Left lung (tissue), 14 donors: ENCODE measurements at places on chromosomes 2 and 18. TPM values are rescaled to one million over a fixed set of nuclear protein-coding genes. Genes with fewer than 3 reads are reported as not detected.

DNA sequence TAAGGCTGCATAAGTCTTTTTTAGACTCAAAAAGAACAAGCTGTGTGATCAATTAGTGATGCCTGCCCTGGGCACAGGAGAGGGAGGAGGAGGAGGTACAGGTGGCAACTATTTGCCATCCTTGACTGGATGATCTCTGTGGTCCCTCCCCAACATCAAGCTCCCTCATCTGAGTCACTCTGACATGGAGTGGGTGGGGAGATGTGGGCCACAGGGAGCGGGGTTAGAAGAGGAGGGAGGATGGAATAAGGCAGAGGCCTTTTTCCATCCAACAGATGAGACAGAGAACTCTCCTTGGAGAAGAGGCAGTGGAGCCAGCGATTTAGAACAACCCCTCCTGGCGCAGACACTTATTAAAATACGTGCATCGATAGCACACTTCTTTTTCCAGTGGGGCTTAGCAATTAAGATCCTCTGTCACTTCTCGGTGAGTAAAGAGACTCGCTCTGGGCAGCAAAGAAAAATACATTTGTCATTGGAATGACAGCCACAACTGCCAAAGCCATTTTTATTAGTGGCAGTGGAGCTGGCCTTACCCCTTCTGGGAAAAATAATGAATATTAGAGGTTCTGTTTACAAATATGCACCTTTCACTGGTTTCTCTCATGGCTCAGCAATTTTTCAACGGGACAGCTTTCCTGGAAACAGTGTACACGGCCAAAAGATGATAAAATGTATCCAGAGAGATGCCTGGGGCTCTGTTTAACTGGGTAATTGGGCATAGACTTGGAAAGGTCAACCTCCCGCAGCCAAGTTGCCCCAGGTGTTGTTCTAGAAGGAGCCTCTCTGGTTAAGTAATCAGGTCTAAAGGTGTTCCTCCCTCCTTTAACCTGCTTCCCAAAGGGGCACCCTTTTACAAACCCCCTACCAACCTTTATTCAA is 238.4 kb upstream of the CXCR4 start:
- DNase-seq, result no peak

DNA sequence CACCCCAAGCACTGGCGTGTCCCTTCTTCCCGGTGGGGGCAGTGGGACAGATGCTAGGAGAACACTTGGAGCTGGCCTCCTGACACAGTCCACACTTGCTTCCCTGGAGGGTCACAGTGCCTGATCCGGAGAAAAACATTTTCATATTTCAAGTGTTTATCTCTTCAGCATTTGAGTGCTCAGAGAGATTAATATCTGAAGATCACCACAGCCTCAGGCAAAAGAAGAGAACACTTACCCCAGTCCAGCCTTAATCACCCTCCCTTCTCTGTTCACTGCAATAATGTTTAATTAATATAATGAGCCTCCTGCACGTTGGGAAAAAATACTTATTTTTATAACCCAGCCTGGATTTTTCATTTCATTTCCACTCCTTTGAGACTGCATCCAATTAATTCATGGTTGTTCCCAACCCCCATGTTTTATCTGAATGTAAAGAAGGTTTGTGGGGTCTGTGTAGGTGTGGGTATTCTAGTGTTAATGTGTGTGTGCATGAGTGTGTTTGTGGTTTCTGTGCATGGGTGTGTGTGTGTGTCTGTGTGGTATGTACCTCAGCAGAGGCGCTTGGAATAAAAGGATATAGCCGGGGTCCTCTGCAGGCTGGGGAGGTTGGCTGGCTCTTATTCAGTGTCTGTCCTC is 72.1 kb downstream of the NRP2 start:
- DNase-seq, result no peak

GRCh38 chr2:239412905-239413603 is 12.2 kb upstream of the HDAC4 start:
- DNase-seq, result no peak

DNA sequence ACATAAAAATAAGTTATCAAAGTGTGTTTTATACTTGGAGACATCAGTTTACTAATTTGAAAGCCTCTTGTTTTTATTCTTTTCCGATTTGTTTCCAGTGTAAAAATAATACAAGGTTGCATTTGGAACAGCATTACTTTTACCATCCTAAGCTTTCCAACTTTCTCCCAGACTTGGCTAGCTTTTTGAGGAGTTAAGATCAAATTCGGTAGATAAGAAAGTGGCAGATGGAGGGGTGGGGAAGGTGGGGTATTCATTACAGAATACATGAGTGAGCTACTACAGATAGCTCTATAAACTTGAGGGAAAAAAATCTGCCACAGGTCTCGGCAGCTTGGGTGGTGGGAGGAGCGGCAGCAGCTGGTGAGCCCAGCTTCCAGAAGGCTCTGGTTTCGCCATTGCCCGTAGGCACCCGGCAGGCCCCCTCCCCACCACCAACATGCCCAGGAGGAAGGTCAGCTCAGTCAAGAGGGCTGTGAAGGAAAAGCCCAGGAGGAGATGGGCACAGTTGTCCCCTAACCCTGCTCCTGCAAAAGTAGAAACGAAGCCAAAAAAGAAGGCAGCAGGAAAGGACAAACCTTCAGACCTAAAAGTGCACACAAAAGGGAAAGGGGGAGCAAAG is 18.6 kb upstream of the RMC1 start:
- no peak for DNase-seq

- DNase-seq, result no peak
Measured at GRCh38 chr2:20934236-20934635, 109.6 kb downstream of the APOB start.

GRCh38 chr2:112583497-112584133 is 794 bp upstream of the CHCHD5 start:
- DNase-seq, result no peak

- no peak for DNase-seq
Measured at GRCh38 chr2:141611981-141612380, 518.8 kb downstream of the LRP1B start.

DNA sequence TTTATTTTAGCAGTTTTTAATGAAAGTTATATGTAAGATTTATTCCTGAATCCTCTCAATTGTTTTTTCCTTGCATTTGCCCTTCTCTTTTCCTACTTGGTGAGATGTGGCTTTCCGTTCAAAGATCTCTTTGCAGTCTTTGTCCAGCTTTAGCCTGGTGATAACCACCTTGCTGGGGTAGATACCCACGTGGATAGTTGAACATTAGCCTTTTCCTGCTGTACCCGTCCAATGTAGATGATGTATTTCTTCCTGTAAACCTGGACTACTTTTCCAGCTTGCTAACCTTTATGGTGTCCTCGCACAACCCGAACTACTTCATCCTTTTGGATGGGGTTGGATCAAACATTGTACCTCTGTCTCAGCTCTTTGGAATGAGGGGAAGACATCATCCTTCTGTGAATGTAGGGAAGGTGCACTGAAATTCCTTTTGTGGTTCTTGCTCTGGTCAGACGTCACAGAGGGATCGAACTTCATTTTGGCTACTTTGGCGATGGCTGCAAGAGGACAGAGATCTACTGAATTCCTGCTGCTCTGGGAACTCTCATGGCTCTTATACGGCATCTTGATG is 293.2 kb upstream of the EPAS1 start:
- DNase-seq, result no peak

- peak; percentile 50 for DNase-seq
Measured at GRCh38 chr2:200585730-200586643, at the start of gene AOX1. AOX1 (plus strand) TSS chr2:200586014; CDS start chr2:200586109, 95 bp downstream.

DNA sequence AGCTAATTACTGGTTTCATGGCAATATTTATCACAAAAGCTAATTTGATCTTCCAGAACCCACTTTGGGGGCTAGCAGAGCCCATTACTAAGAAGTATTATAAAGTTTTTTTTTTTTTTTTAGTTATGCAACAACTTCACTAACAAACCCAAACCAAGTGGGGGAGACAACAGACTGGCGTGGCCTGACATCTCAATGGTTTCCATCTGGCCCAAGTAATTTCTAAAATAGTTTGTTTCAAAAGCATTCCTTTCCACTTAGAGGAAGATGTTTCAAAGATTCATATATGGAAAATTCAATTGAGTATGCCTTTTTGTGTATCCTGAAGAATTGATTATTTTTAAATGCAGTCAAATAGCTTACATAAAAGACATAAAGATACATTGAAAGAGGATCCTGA is 367.1 kb downstream of the HRH4 start:
- no peak for DNase-seq

DNA sequence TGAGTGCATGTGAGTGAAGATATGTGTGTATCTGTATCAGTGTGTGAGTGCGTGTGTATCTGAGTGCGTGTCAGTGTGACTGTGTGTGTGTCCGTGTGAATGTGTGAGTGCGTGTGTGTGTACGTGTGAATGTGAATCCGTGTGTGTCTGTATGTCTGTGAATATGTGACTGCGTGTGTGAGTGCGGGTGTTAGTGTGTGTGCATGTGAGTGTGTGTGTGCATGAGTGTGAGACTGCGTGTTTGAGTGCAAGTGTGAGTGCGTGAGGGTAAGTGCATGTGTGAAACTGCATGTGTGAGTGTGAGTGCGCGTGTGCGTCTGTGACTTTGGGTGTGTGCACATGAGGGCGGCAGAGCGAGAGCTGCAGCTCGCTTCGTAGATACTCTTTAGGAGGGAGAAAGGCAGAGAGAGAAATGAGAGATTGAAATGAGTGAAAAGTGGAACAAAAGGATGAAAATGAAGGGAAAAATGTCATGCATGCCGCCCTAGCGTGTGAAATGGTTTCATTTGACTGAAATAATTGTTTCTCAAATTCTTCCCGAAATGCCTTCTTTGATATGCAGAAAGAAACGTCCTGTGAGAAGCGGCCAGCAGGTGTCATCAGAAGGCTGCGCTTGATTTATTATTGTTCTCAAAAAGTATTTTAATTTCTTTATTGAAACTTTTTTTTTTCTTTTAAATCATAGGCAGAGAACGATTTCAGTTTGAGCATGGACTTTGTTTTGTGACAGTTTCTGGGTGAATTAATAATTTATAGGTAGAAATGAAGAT is 25.6 kb downstream of the ZNF407 start:
- no peak for DNase-seq

The C2orf78 gene
- not detected for polyA plus RNA-seq

The FOXI3 gene
- polyA plus RNA-seq, result not detected

The MC5R gene
- 0.13 TPM for polyA plus RNA-seq

The MC2R gene
- not detected for polyA plus RNA-seq

The CYP1B1 gene
- polyA plus RNA-seq, result 1.3 TPM
